T-helper 2 cell treated with Interferon-gamma antibody and Interleukin-4, amounts not matched to agents 5 μg/mL and 100 μg/mL, for 36 hours (primary cell): ENCODE measurements at places on chromosomes 16 and 17.
A peak's percentile ranks its signal among the peaks of the same experiment; 100 is the strongest.

GRCh38 chr16:84842516-84843148, 22.8 kb downstream of the CRISPLD2 start:
- DNase-seq: no peak

GRCh38 chr17:39801055-39801454, 63.1 kb downstream of the IKZF3 start:
- no peak for DNase-seq

GRCh38 chr17:39001703-39002637, 34.8 kb upstream of the FBXO47 start:
- no peak for DNase-seq

DNA sequence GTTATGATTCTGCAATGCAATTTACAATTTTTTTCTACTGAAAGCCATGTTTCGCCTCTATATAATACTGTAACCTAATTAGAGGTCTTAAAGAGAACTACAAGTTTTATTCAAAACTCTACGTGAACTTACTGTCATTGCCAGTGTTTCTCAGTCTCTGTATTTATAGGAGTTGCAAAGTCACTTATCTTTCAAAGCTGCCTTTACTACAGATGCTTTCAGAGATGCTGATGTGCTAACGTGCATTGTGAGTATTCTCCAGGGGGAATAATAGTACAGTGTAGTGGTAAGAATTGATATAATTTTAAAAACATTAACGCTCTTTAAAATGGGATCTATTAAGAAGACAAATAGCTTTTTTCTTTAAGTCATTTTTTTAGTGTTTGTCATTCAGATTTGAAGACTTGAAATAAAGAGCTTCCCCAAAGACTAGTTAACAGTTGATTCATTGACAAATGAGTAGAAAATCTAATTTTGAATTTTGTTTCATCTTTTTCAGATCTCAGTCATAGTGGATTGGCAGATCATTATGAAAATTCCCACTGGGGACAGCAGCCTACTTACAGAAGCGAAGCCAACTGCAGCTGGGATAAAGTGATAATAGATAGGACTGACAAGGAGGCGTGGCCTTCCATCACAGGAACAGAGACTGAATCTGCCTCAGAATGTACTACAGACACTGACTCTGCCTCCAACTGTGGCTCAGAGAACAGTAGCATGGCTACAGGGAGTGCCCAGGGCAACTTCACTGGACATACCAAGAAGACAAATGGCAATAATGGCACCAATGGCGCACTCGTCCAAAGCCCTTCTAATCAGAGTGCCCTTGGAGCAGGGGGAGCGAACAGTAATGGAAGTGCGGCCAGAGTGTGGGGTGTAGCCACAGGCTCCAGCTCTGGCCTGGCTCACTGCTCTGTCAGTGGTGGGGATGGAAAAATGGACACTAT, 79.9 kb downstream of the TMC6 start:
- no peak for DNase-seq

DNA sequence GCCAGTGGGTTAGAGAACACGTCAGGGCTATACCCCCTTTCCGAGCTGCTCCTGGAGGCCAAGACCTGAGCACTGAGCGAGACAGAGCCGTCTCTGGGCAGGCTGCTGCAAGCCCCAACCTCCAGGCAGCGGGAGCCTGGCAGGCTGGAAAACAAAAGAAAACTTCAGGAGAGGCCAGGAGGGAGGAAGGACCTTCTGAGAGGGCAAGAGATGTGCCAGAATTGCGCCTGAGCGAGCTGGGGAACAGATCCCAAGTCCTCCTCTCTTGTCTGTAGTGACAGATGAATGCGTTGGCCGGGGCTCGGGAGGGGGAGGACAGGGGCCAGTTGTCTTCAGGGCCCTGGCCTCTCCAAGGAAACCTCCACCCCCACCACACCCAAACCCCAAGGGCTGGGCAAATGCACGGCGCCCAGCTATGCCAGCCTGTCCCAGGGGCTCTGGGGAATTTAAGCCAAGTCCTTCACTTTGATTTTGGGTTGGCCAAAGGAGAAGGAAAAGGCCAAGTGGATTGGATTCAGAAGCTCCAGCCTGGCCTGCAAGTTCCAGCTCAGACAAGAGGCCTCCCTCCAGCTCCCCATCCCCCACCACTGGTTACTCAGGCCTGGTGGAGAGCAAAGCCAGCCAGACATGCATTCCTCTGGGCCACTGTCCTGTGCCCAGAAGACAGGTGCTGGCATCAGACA, 18.1 kb downstream of the SDK2 start:
- DNase-seq: no peak

DNA sequence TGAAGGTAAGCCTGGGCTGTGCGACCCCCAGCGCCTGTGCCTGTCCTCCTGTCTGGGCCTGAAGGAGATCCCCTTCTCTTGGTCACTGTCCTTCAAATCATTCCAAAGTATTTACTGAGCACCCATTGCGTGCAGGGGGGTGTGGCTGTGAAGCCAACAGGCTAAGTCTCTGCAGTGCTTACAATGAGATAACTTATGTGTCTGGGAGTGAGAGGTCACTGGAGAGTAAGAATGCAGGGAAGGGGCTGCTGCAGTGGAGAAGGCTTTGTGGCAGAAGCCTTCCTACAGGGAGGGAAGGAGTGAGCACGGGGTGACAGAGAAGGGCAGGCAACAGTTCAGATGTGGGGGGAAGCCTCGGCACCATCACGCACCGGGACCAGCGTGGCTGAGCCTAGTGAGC, 11.2 kb upstream of the SMIM5 start:
- DNase-seq: no peak

DNA sequence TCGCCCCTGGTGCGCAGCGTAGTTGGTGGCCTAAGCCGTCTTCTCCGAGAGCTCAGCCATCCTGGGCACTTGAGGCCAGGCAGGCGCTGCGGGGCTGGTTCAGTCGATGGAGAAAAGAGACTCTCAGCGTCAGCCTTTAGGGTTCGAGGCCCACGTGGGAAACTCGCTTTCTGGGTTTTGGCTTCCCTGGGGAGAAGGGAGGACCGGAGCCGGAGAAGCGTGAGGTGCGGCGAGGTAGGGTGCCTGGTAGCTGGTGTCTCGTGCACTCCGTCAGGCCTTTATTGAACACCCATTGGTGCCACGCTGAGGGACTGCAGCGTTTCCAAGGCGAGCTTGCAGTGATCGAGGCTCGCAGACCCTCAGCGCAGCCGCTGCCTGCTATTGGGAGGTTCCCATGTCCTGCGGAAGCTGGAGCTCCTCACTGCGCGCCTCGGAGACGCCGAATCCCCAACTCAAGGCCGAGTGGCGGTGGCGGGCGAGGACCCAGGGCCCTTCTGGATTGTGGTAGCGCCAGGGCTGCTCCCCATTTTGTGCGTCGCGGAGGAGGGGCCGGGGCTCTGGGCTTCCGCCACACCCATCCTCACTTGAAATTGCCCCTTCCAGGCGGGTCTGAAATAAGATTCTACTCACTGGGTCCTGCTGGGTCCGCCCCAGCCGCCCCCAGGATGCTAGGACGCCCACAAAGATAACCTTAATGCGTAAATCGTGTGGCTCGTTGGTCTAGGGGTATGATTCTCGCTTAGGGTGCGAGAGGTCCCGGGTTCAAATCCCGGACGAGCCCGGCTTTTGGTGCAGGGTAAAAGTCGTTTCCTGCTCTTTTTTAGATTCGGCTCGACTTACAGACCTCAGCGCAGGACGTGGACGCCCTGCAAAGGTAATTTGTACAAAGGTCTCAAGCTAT, 1.2 kb downstream of the OR1F1 start:
- peak; percentile 36 for DNase-seq

DNA sequence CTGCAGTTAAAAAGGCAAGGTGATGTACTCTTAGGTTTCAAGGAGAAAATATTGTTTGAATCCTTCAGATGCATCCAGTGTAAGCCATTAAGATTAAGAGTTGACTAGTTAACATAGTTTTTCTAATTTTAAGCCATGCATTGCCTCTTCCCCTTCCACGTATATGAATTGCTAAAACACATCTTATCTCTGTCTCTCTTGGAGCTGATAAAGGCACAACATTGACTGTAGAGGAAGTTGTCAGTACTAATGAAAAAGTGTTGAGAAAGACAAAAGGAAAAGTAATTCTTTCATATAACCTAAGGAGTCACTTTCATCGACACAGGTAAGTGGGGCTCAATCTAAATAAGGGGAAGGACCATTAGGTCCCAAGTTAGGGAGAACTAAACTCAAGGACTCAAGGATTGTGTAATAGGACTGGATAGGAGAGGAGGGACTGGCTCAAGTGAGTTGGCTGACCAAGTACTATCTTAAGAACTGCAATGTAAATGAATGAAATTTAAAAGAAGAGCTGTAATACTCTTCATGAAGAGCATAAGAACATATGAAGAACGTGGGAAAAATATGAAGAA, 55.6 kb downstream of the GRB7 start:
- DNase-seq: no peak

DNA sequence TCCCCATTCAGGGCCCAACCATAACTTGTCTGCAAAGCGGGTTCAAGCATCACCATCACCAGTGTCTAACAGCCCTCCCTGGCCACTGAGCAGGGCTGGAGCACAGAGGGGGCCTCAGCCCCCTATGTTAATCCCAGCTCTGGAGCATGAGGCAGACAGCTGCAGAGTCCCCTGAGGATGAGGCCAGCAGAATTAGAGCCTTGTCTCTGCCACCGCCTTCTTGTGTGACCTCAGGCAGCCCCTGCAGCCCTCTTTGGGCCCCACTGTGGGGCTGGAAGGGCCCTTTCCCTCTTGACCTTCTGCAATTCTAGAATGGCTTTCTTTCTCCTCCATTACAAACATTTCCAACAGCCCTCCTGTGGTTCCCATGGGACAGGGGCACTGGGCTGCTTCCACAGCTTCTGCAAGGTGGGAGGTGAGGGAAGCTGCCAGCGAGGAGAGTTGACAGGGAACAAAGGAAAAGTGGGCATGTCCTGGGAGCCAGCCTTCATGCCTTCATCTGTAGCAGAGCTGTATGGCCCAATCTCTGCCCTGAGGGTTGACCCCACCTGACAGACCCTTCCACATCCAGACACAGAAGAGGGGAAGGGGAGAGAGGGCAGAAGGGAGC, 65.7 kb downstream of the TMEM132E start:
- DNase-seq: no peak

- DNase-seq: no peak
These were observed 6.4 kb downstream of the KRT38 start for GRCh38 chr17:41434415-41434814.

DNA sequence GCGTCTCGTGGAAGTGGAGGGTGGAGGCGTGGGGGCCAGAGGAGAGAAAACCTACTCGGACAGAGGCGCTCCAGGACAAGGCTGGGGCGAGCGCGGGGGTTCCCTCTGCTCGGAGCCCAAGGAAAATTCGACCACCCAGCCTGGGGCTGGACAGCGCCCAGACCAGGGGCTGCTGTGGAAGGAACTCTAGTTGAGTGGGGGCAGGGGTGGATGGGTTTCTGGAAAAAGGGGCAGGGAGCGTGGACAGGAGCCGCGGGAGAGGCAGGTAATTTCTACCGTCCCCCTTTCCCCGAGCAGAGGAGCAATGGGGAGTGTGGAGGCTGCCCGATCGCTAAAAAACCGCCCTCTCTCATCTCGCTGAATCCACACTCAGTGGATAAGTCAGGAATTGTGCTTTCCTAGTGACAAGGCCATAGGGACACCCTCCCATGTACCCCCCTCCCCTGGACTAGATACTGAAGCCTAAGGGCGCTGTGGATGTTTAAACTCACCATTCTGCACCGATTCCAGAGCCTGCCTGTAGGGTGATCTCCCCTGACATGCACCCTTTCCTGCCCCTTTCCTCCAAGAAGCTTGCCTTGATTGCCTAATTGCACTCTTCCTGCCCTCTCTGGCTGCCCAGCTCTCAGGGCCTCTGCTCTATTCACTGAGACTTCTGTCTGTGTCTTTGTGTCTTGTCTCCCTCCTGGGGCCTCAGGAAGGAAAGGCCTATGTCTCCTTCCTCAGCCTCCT, 90.7 kb upstream of the TMEM97 start:
- DNase-seq: no peak

- DNase-seq: no peak
These were observed 50.6 kb downstream of the CNGB1 start for GRCh38 chr16:57920215-57920879.

GRCh38 chr16:81099958-81100357, 3.8 kb upstream of the GCSH start:
- DNase-seq: no peak

DNA sequence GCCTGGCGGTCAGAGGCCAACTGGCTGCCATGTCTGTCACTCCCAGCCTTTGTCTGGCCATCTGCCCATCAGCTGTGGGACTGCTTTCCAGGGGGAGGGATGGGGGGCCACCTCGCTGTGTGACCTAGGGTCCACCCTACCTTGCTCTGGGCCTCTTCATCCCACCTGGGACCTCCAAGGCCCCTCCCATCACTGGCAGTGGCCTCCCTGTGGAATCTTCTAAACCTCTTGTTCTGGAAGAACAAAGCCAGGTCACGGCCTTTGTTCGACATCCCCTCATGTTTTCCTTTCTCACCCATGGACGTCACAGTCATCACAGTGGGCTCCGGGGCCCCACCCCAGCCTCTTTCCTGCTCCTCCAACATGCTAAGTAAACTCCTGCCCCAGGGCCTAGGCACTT, 24.0 kb downstream of the SPNS2 start:
- no peak for DNase-seq

DNA sequence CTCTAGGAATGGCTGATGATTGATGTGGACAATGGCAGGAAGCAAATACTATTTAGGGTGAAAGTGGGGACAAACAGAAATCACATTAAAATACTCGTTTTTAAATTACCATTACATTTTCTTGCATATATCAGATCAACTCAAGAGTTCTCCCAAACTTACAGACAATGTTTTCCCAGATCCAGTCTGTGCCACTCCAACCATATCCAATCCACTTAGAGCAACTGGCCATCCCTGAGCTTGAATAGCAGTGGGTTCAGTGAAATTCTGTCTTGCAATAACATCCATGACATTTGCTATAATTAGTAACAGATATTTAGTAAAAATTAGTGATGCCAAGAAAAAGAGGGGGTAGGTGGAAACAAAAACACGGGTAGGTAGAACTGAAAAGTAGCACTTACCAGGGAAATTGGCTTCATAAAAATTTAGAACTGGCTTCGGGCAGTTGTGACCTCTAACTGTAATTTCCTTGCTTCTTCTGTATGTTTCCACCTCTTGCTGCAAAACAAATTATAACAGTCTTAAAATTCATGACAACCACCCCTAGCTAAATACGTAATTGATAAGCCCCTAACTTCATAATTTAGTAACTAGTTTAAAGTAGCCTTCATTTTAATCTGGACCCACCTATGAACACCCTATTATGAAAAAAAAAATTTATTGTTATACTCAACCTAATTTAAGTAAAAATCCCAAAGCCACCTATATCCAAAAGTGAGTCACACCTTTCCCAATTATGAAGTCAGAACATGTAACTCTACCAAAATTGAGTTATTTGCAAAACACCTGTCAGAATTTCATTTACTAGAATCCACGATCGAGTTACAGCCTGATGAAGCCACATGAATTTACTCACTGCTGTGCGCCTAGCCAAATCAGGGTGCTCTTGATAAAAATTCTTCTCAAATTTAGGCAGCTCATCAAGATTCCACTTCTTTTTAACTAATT, 2.0 kb downstream of the DDX5 start:
- DNase-seq: no peak

GRCh38 chr17:65696739-65697394, 135.4 kb upstream of the AXIN2 start:
- DNase-seq: no peak
